Stimulated activated CD8-positive, alpha-beta memory T cell treated with anti-CD3 and anti-CD28 coated beads, Interleukin-4, amount 100 ng/mL, for 1 hour (primary cell): ENCODE measurements at places on chromosomes 1 and 21.

- no peak for DNase-seq
Observed at GRCh38 chr21:15354516-15354915, 289.7 kb upstream of the NRIP1 start.

GRCh38 chr1:203185585-203185984 lies 919 bp downstream of the CHI3L1 start:
- no peak for DNase-seq

- DNase-seq, result no peak
Observed at GRCh38 chr1:22387919-22388580, 63.6 kb upstream of the ZBTB40 start.

DNA sequence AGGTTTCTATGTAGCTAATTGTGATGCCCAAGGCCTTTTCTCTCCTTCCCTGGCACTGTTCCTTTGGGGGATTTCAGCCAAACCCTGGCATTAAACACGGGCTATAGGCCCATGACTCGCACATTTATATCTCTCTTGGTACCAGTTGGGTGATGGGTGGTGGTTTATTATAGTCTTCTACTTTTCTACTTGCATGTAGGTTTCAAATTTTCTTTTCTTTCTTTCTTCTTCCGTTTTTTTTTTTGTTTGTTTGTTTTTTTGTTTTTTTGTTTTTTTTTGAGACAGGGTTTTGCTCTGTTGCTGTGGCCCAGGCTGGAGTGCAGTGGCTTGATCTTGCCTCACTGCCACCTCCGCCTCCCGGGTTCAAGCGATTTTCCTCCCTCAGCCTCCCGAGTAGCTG lies 1.1 kb downstream of the IL10RB start:
- no peak for DNase-seq

GRCh38 chr1:177206831-177207355 lies 36.1 kb downstream of the BRINP2 start:
- no peak for DNase-seq

GRCh38 chr1:23423415-23424292 lies 894 bp downstream of the TCEA3 start:
- DNase-seq, result no peak

GRCh38 chr1:83693427-83694126 lies 305.4 kb downstream of the TTLL7 start:
- no peak for DNase-seq

GRCh38 chr1:53079251-53079650 lies 17.2 kb downstream of the PODN start:
- no peak for DNase-seq

DNA sequence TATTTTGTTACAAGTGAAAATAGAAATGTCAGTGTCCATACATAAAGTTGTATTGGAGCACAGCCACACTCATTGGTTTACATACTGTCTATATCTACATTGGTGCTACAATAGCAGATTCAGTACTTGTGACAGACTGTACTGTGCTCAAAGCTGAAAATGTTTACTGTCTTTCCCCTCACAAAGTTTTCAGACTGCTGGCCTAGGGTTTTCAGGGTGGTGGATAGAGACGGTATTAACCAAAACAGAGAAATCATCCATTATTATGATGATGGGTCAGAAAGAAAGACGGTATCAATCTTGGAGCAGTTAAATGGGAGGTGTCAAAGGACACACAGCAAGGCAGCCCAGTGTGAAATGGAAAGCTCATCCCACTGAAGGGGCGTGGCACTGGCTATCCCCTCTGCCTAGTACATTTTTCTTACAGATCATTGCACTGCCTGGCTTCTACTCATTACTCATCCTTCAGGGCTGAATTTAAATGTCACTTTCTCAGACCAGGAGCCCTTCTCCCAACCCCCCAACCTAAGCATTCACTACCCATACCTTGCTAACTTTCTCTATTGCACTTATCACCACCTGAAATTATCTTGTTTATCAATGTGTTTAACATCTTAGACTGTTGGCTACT lies 10.2 kb downstream of the JAK1 start:
- no peak for DNase-seq

DNA sequence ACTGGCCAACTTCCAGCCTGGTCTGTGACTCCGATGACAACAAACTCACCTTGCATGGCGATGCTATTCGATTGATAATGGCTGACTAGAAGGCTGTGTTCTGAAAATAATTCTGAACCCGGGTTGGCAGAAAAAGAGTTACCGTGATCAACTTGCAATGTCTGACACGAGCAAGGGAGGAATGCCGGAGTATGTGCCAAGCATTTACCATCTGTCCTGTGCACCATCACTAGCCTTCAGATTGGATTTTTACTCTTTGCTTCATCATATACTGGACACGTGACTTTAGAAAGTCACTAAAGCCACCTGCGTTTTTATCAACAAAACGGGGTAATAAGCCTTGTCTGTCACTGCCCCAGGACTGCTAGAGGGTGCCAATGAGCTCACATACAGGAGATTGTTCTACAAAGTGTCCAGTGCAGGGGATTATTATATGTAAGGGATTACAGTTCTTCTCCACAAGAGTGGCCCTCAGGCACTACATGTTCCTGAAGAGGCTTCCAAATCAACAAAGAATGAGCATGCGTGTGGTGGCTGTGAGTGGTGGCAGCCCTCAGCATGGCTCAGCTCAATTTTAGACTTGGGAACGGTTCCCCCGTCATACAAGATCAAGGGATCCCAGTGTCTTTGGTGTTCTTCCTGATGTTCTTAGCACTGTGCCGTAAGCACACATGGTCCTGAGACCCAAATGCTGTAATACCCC lies 35.8 kb downstream of the SSBP3 start:
- DNase-seq, result no peak

- DNase-seq, result no peak
Observed at GRCh38 chr1:165207853-165208515, 148.5 kb downstream of the LMX1A start.

DNA sequence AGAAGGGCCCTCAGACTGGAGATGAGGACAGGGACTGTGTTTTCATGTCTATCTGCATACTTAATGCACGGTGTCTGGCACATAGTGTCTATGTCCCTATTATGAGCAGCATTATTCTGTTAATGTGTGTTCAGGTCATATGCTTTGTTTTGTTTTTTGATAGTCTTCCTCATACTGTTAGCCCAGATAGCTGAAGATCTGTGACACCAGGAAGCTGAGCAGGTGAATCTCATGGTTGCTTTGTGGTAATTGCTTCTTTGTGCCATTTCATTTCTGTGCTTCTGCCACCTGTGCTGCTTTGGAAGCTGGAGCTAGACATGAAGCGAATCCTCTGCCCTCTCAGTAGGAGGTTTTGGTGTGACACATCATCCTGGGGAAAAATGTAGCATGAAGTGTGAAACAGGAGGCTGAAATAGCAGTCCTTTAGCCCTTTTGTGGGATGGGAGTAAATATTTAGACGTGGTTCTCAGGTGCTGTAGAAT lies 15.8 kb downstream of the SMAP2 start:
- DNase-seq, result no peak

DNA sequence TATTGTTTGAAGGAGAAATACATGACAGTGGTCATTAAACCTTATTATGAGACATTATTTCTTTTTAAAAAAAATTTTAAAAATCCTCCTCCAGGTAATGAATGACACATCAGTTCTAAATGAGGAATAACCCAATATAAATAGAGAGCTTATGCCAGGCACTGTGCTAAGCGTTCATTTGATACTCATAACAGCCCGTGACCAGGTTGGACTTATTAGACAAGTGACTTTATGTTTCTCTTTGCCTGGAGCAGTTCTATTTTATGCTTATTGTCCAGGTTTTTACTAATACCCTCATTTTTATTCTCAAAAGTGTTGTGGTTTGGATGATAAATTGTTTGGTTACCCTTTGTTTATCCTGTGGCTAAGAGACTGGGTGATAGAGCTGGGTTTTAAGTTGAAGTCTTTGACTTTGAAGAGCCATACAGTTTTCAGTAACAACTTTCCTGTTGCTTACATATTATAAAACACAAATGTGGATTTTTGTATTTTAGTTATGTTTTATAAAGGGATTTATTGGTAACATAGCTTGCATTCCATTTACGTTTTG lies 84.2 kb downstream of the RABGAP1L start:
- no peak for DNase-seq

- DNase-seq, result no peak
Observed at GRCh38 chr1:236623371-236624166, 19.3 kb upstream of the HEATR1 start.

DNA sequence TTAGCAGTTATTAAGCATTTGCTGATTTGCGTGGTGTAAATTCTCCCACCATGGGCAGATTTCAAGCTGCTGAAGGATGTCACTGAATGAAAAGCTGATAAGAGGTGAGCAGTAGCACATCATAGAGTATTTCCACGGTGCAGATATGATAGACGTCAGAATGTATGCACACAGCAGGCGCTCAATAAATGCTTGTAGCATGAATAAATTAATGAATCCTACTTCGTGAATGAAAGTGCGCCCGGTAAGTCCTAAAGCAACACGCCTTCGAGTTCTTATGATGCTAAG lies 510 bp upstream of the UBIAD1 start:
- DNase-seq, result no peak

DNA sequence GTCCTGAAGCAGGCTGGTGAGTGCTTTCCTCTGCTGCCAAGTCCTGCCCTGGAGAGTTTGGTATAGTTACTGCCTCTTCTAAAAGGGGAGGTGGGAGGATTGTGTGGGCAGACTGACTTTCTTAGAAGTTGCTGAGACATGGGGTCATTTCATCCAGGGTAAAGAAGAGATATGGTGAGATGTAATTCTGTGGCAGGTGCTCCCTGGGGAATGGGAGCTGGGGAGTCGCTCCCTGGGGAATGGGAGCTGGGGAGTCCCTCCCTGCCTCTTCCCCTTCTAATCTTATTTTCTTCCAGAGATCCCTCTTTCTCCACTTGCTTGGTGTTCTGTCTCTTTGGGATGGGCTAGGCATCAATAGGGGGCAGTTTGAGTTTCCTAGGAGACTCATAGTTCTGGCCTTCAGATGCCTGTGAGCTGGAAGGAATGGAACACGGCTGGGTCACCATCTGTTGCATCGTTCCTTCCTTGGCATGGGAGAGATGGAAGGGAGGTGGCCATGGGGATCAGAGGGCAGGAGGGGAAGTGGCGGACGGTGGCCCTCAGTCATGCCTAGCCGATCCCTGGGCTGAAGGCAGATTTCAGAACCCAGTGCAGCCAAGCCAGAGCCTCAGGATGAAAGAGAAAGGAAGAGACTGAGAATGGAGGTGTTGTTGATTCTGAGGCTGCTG lies 59.0 kb downstream of the NFASC start:
- DNase-seq, result no peak

- DNase-seq, result no peak
Observed at GRCh38 chr1:205632669-205633169, 908 bp upstream of the ELK4 start.

- DNase-seq, result no peak
Observed at GRCh38 chr1:32903991-32904785, 3.0 kb upstream of the TMEM54 start.

DNA sequence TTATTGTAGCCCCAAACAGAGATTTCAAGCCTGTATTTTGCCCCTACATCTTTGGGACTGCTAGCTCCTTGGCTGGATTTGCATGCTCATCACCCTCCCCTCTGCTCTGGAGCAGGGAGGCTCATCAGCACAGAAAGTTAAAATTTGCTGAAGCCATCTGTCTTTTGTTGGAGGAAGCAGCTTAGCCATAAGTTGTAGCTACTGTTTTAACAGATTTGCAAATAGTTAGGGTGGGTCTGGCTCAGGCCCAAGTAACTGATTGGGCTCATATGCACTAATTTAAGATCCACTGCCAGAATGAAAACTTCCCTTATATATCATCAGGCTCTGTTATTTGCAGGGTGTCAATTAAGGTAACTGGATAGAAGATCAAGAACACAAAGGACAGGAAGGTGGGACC lies 307.0 kb downstream of the ZP4 start:
- DNase-seq, result no peak

- no peak for DNase-seq
Observed at GRCh38 chr21:27643326-27643725, 676.4 kb upstream of the ADAMTS5 start.

GRCh38 chr21:29105218-29105617 lies 25.2 kb upstream of the MAP3K7CL start:
- no peak for DNase-seq

GRCh38 chr1:1118011-1118875 lies 2.4 kb upstream of the C1orf159 start:
- DNase-seq, result no peak

GRCh38 chr21:38159355-38159754 lies 97.4 kb upstream of the KCNJ15 start:
- peak; percentile 10 for DNase-seq

DNA sequence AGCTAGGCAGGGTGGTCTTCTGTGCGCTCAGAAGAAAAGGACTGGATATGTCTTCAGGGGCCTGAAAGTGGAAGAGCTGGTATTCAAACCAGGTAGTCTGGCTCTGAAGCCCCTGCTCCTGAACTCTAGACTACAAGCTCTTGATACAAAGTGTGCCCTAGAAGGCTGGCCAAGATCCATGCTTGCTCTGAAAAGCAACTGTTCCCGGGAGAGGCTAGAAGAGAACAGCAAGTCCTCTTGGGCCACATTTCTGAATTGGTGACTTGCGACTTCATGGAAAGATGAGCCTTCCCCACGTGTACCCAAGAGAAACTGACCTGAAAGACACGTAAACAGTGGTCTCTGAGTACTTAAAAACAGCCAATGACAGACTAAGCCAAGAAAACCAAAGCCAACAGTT lies 123.3 kb upstream of the GRIK3 start:
- no peak for DNase-seq

GRCh38 chr1:118244194-118244593 lies 59.2 kb upstream of the SPAG17 start:
- DNase-seq, result no peak

DNA sequence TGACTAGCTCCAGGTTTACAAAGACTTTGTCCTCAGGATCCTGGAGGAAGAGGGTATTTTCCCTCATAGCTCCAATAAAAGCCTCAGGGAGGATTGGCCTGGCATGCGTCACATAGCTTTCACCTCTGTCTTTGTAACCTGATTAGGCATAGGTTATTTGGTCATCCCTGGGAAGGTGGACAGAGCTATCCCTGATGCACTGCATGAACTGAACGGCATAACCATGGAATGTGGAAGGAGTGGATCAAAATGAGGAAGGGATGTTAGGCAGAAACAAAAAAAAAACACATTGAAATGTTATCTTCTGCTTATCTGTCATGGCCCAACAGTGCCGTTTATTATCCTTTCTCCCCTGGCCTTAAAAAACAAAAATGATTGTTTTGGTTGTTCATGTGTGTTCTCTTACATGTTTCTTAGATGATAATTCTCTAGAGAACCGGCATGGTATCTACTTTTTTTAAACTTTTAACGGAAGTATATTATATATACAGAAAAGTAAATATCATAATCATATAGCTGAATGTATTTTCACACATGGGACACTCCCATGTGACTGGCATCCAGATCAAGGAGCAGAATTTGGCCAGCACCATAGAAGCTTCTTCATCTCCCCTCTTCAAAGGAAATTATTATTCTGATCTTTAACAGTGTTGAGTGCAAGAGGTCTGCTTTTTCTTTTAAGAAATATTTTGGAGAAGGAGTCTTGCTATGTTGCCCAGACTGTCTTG lies 85.3 kb downstream of the RPS6KC1 start:
- DNase-seq, result no peak

- no peak for DNase-seq
Observed at GRCh38 chr1:95685081-95685480, 451.1 kb downstream of the RWDD3 start.

DNA sequence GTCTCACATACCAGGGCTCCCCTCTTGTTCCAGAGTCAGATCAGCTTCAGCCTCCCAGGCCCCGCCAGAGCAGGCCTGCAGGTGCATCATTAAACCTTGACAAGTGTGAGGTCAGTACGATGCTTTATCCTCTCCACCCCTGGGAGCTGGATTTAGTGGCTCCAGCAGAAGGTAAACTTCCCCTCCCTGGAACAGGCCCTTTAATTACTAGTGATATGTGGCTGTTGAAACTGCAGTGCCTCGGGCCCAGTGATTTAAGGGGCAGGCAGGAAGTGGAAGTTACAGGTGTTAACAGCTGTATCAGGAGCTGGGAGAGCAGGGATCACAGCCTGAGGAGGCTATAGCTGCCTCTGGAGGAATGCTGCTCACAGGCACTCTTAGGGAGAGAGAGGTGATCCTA lies 132.4 kb upstream of the KLHDC7A start:
- DNase-seq, result no peak
